ENCODE measurements at places on chromosomes 13 and 19. TPM values are rescaled to one million over a fixed set of nuclear protein-coding genes. Genes with fewer than 3 reads are reported as not detected.
A peak's percentile ranks its signal among the peaks of the same experiment; 100 is the strongest.

GRCh38 chr13:35285677-35286076, 190.8 kb downstream of the MAB21L1 start:
- DNase-seq: no peak

DNA sequence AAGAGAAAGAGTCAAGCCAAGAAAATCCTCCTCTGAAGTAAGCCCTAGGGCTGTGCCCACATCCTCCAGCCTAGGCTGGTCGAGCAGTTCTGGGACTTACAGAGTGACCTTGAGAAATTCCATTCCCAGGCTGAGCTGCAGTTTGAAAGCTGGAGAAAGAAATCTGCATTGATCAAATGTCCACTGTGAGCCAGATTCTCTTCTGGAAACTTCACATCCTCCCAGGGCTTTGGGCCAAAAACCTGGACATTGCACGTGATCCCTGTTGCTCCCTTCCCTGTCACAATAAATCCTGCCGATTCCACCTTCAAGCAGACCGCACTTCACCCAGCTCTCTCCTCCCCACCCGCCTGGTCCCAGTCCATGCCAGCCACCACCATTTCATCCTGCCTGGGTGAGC, 15.7 kb downstream of the TMEM143 start:
- DNase-seq: peak; percentile 75

GRCh38 chr19:57363688-57364181, 384 bp downstream of the TRAPPC2B start:
- peak; percentile 12 for DNase-seq

DNA sequence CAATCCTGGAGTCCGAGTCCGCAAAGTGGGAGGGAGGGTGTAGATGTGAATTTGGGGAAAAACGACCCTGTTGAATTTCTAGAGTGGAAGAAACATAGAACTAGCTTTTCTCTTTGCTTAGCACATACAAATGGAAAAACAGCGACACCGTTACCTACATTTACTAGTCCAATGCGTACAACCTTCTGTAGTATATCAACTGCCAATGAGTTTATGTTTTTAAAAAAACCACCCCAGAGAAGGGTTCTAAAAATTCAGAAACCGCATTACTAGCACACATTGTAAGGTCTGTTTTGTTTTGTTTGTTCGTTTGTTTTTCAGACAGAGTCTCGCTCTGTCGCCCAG, 332 bp upstream of the SUPT20H start:
- no peak for DNase-seq

DNA sequence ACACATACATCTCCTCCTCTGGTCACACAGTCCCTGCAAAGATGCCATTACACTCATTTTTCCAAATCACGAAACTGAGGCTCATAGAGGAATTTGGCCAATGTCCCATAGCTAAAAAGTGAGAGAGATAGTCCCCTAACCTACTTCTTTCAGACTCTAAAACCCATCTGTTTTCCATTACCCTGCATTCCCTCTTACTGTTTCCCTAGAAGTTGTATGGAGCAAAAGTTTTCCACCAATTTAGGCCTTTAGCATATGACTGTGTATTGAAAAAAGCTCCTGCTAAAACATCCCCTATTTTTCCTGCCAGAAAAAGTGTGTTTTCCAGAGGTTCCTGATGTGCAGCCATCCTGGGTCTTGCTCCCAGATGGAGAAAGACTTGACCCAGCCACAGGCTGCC, 16.3 kb downstream of the SERP2 start:
- DNase-seq: no peak

GRCh38 chr13:45482571-45483173, 17.9 kb downstream of the COG3 start:
- DNase-seq: no peak

GRCh38 chr13:91347996-91348905, 764 bp downstream of the MIR17HG start:
- DNase-seq: peak; percentile 27

DNA sequence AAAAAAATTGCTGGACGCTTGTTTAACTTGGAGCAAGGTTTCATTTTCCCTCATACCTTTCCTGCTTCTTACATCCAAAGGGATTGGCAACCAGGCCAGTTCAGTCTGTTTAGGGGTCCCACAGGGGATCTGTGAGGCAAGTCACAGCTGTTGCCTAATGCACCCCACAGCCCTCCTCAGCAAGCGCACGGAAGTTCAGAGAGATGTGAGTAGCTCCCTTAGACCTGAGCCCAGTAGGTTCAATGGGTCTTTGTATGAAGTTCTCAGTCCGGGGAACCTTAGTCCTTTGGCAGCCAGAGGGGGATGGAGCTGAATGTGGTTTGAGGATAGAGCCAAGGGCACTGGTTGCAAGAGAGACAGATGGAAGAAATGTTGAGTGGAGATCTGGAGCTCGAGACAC, 13.0 kb downstream of the SAMD4B start:
- no peak for DNase-seq

CBLC gene
- total RNA-seq: 79.7 TPM

C1QTNF9B gene
- total RNA-seq: not detected

Data from HT-29 (cell line).